ENCODE measurements at places on chromosomes 4 and X. TPM values are rescaled to one million over a fixed set of nuclear protein-coding genes. Genes with fewer than 3 reads are reported as not detected.

The UGT2B17 gene
- 0.33 TPM for total RNA-seq

The ALB gene
- 1.1 TPM for total RNA-seq

The TRIM75 gene
- not detected for total RNA-seq

The GRIA3 gene
- 0.19 TPM for total RNA-seq

The PNMA5 gene
- total RNA-seq, result not detected

The AFAP1 gene
- total RNA-seq, result 23.3 TPM

The FRG1 gene
- 45.9 TPM for total RNA-seq

The NCAPG gene
- total RNA-seq, result 1.3 TPM

The HS6ST2 gene
- 0.34 TPM for total RNA-seq

The PNCK gene
- not detected for total RNA-seq

The KDR gene
- 39.5 TPM for total RNA-seq

The RBM47 gene
- 84.3 TPM for total RNA-seq

The FAM200B gene
- 69.8 TPM for total RNA-seq

The SMARCA1 gene
- 28.8 TPM for total RNA-seq

The PRR32 gene
- total RNA-seq, result not detected

The SORCS2 gene
- total RNA-seq, result 0.19 TPM

The SSX4 gene
- not detected for total RNA-seq

The COL4A5 gene
- total RNA-seq, result 1.8 TPM

The PPBP gene
- total RNA-seq, result 0.88 TPM

The PAGE1 gene
- 1.9 TPM for total RNA-seq

The ZNF630 gene
- total RNA-seq, result 3.2 TPM

The TMPRSS11F gene
- not detected for total RNA-seq

The MGARP gene
- total RNA-seq, result not detected

The UBE2D3 gene
- total RNA-seq, result 439 TPM

The DCHS2 gene
- not detected for total RNA-seq

The LUZP4 gene
- total RNA-seq, result not detected

The TMEM31 gene
- total RNA-seq, result not detected

The BTC gene
- total RNA-seq, result 2.4 TPM

The TCP11X2 gene
- total RNA-seq, result not detected

The KIT gene
- total RNA-seq, result 10.9 TPM

The DLG3 gene
- 2.6 TPM for total RNA-seq

The ARHGEF6 gene
- 73.3 TPM for total RNA-seq

The NRK gene
- 1.7 TPM for total RNA-seq

The CXCL10 gene
- total RNA-seq, result 2.6 TPM

The SMARCAD1 gene
- total RNA-seq, result 19.4 TPM

The GLOD5 gene
- total RNA-seq, result not detected

The KCND1 gene
- 1.5 TPM for total RNA-seq

The TSPAN7 gene
- total RNA-seq, result 13.4 TPM

The ADRA2C gene
- total RNA-seq, result 3.3 TPM

The HSFX3 gene
- total RNA-seq, result not detected

The CHST7 gene
- 15.7 TPM for total RNA-seq

The CSAG2 gene
- total RNA-seq, result not detected

The GEMIN8 gene
- total RNA-seq, result 22.7 TPM

The PRKG2 gene
- 0.85 TPM for total RNA-seq

The HMX1 gene
- not detected for total RNA-seq
